ENCODE measurements at places on chromosomes 7 and 10.

DNA sequence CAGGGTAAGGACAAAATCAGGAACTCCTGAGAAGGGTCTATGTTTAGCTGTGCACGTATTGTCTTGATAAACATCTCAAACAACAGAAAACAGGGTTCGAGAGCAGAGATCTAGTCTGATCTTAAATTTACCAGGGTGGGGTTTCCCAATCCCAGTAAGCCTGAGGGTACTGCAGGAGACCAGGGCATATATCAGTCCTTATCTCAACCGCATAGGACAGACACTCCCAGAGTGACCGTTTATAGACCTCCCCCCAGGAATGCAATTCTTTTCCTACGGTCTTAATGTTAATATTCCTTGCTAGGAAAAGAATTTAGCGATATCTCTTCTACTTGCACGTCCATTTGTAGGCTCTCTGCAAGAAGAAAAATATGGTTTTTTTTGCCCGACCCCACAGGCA, 35.5 kb downstream of the VIM start:
- no peak for DNase-seq

GRCh38 chr7:150586068-150586784, 19.0 kb downstream of the GIMAP4 start:
- no peak for DNase-seq

DNA sequence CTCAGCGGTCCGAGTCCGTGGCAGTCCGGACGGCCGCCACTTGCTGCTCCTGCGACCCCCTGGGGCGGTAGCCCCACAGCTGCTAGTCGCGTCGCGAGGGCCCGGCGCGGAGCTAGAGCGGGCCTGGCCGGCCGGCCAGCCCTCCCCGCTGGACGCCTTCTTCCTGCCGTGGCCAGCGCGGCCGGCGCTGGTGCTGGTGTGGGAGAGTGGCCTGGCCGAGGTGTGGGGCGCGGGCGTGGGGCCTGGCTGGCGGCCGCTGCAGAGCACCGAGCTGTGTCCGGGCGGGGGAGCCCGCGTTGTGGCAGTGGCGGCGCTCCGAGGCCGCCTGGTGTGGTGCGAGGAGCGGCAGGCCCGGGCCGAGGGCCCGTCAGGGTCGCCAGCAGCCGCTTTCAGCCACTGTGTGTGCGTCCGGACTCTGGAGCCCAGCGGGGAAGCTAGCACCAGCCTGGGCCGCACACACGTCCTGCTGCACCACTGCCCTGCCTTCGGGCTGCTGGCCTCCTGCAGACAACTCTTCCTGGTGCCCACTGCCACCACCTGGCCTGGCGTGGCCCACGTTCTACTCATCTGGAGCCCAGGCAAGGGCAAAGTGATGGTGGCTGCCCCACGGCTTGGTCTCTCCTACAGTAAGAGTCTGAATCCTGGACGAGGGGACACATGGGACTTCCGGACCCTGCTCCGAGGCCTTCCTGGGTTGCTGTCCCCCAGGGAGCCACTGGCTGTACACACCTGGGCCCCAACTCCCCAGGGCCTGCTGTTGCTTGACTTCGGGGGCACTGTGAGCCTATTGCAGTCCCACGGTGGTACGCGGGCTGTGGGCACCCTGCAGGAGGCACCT, 631 bp downstream of the HPS6 start:
- no peak for DNase-seq

DNA sequence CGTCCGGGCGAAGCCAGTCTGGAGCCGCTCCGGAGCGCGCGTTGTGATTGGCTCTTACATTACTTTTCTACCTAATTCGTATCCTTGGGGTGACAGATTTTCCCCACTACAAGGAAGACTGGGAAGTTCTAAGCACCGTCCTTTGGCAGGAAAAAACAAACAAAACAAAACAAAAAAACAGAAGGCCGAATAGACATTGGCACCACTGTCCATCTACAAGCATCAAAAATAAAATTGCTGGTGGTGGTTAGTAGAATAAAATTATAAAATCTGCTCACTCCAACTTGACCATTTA, 651 bp upstream of the SKAP2 start:
- DNase-seq = peak; percentile 79

GRCh38 chr7:8176370-8177081, 85.4 kb downstream of the ICA1 start:
- no peak for DNase-seq

- DNase-seq = no peak
These were observed 48.3 kb downstream of the TMEM270 start for GRCh38 chr7:73909051-73909941.

DNA sequence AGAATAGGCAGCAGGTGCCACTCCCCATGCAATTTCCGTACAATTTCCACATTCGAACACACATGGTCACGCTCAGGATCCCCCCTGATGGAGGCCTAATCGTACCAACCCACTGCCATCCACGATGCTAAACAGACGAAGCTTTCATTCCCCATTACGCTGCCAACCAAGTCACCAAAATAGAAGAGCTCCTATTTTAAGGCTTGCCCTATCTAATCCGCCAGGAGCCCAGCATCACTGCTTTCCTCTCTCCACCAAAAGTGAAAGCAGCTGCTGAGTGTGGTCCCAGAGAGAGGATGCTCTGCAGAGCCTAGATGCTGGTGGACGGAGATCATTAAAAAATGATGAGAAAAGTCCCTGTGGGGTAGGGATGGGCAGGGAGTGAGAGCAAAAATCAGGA, 43.3 kb downstream of the HSPA12A start:
- DNase-seq = no peak

GRCh38 chr7:131371411-131371810, 43.7 kb downstream of the MKLN1 start:
- no peak for DNase-seq

- DNase-seq = no peak
These were observed 825 bp downstream of the FEZF1 start for GRCh38 chr7:122303531-122304318.

DNA sequence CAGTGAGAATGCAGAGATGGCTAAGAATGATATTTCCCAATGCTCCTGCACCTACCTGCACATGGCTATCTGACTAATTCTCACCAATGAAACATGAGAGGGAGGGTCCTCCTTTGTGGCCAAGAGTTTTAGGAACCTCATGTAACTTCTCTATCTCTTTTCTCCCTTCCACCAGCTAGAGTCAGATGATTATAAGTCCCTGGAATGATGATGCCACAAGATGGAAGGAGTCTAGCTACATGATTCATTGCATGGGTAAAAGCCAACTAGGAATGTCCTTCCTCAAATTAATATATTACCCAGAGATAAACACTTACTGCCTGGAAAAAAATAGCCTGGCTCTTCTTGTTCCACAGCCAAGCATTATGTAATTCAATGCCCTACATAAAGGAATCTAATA, 55.1 kb upstream of the AASS start:
- no peak for DNase-seq

DNA sequence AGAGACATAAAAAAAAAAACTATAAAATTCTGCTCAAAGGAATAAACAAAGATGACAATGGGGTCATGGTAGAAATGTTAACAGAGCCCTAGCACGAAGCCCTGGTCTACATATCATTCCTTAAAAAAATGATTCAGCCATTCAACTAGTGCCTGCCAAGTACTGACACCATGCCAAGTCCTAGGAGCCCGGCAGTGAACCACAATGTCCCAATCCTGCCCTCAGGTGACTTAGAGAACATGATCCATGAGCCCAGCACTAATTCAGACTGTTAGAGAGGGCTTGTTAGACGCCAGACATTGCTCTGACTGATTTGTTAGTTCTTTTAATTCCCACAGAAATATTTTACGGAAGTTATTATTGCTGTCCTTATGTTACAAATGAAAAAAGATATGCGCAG, 67.3 kb upstream of the VWC2 start:
- no peak for DNase-seq

GRCh38 chr7:15755061-15755460, 68.6 kb upstream of the MEOX2 start:
- peak; percentile 4 for DNase-seq

DNA sequence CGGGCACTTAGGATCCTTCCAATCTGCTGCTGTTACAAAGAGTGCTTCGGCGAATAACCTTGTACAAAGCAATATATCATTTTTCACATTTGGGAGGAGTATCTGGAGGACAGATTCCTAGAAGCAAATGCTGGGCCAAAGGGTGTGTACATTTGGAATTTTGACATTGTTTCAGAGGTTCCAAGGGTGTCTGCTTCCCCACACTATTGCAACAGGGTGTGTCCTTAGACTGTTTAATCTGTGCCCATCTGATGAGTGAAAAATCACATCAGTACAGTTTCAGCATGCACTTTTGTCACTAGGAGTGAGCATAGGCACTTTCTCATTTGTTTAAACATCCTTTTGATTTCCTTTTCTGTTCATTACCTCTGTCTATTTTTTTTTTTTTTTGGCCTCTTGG, 8.6 kb upstream of the ELFN1 start:
- DNase-seq = no peak
